ENCODE measurements at places on chromosomes 16 and 17.

GRCh38 chr16:30782486-30783279 is 4.3 kb downstream of the ZNF629 start:
- no peak for DNase-seq

DNA sequence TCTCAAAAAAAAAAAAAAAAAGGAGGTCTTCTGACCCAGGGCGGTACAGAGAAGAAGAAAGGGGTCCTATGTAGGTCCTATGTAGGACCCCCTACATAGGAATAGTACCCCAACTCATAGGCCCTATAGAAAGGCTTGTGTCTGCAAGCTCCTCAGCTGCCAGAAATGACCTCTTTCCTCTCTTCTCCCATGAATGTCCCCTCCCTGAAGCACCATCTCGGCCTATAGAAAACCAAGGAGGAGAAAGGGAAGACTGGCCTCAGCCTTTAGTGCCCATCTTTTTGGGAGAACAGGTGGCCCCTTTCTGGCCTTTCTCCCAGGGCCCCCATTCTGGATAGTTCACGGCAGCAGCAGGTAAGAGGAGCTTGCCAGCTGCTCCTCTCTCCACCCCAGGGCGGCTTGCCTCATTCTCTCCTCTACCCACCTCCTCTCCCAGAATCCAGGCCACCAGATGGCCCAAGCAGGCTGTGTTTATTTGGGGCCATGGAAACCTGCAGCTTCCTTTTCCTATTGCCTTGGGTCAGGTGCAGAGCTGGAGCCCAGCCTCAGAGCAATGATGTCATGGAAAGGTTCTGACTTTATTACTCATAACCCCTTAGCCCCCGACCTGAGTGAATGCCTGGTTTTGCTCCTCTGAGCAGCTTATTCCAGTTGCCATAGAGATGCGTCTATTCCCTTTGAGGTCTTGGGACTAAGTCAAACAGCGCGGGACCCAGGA is 1.6 kb upstream of the MRPL58 start:
- DNase-seq, result no peak

- DNase-seq, result no peak
Measured at GRCh38 chr16:73197598-73197997, 149.7 kb upstream of the ZFHX3 start.

GRCh38 chr16:70520612-70521297 is 2.6 kb downstream of the COG4 start:
- DNase-seq, result no peak

DNA sequence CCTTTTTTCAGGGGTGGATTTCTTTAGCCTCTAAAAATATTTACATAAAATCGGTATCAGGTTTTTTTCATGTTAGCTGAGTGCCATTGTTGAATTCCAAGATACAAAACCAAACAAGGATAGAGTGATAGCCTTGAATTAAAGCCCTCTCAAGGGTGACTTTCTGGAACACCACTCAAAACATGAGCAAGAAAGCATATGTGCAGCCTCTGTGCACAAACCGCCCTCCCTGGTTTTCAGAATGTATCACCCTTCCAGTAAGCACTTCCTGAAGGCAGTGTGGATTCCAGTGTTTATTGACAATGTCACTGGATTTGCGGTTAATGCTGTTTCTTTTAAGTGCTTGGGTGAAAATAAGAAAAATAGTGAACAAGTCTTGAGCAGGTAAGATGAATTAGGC is 597.7 kb downstream of the TMEM114 start:
- DNase-seq, result no peak

- DNase-seq, result no peak
Measured at GRCh38 chr17:71725811-71726210, 395.0 kb upstream of the SOX9 start.

DNA sequence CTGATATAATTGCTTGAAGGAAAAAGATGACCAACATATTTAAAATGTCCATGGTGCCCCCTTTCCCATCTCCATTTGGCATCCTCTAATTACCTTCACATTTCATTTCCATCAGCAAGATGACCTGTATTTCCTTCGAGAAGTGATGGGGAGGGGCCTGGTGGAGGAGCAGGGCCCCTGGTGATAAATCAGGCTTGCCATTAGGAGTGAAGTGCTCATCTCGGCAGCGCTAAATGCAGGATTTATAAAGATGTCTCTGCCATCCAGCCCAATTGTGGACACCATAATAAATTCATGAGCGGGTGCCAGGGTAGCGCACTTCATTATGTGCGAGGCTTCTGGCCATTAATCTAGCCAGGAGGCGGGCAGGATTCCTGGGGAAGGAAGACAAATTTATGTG is 101.5 kb upstream of the IRX6 start:
- DNase-seq, result no peak

DNA sequence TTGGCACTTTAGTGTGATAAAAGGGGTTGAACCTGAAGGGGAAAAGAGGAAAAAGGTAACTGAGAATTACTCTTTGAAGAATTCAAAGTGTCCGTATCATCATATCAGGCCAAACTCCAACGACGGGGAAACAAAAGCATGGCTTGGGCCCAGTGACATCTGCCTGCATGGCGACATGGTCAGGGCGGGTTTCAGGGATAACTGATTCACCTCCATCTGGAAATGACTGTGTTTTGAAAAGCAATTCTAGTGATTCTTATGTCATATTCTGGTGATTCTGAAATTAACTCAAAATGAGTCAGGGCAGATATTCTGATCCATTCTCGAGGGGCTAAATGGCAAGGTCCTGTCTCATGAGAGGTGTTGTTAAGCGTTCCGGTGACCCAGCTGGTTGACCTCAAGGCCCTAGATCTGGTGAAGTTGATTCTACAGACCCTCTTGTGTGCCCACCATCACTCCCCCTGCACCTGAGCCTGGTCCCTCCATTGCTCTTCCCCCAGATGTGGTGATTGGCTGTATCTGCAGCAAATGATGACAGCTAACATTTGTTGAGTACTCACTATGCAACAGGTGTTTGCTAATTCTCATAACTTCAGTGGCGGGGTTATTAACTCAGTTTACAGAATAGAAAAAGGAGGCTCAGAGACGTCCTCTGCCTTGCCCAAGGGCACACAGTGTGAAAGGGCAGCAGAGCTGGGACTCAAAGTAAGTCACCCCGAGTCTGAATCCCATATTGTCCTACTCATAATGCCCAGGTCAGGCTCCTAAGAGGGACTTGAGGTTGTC is 251.8 kb downstream of the MAF start:
- no peak for DNase-seq

GRCh38 chr17:60604686-60605334 is 4.8 kb downstream of the PPM1D start:
- peak; percentile 7 for DNase-seq

- DNase-seq, result no peak
Measured at GRCh38 chr17:78939615-78940014, 14.4 kb upstream of the TIMP2 start.

DNA sequence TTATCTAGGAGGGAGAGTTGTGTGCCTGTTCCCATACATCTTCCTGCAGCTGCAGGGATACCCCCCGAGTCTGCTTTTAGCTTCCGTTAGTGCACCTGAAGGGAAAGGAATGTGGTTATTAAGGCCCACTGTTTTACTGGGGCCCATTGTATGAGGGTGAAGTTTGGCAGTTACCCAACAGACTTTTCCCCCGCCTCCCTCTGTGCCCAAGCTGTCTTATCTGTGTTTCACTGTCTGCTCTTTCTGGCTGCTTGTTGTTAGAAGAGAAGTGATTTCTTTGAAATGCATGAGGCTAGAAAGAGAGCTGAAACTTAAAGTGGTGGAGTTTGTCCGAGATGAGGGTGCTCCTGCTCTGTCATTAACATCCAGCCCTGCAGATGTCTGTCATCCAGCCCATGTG is 7.4 kb upstream of the OR1A2 start:
- no peak for DNase-seq

DNA sequence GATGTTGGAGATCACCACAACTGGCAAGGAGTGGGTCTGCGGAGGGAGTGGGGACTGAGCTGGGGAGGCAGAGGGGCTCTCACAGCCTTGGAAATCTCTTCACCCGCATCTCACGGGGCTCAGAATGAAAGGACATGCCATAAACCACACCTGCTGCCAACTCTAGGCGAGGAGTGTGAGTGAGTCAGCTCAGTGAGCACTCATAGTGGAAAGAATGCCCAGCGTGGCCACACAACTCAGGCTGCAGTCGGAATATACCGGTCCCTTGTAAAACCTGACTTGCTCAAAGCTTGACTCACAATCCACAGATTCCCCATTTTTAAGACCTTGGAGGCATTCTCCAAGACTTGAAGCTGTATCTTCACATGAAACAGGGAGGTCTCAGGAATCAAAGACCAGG is 36.7 kb downstream of the STAT5A start:
- DNase-seq, result no peak

DNA sequence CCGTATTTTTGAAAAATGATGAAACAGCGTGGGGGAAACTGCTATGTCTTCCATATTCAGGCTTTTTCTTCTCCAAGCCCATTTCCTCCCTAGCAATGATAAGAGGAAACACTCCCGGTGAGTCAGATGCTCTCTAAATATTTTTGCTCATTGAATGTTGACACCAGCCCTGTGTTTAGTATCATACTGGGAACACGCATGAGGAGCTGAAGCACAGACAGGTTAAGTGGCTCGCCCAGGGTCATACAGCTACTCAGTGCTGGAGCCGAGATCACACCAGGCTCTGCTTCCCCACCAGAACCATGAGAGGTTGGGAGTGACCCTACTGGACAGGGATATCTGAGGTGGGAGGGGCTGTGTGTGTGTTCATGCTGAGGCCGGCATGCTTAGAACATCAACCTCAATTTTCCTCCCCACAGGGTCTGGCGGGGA is 37.8 kb upstream of the ADGRG1 start:
- no peak for DNase-seq

Measured in GOT3 (cell line).